ENCODE measurements at places on chromosomes 2 and 18.

DNA sequence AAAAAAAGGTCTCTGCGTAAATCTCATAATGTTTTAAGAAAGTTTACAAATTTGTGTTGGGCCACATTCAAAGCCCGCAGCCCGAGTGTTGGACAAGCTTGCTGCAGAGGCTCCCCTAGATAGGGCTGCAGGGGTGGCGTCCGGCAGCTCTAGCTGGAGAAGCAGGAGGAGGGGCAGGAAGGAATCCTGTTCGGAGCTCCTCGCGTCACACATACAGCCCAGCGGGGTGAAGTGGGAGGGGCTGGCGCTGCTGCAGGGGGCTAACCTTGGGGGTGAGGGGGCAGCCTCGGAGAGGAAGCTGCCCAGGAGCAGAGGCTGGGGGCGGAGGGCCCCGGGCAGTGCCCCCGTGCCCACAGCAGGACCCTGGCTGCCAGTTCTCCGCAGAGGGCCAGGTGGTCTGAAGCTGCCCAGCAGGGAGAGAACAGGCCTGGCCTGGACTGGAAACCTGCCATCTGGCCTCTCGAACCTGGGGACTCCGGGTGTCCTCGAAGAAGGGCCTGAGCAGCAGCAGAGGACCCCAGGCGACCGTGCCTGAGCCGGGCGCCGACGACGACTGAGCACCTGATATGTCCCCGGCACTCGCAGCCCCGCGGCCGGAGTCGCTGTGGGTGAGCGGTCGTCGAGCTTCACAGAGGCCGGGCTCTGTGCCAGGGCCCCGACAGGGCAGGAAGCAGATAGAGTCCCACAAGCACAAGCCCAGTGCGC is 2.6 kb upstream of the GPR35 start:
- peak; percentile 38 for DNase-seq

DNA sequence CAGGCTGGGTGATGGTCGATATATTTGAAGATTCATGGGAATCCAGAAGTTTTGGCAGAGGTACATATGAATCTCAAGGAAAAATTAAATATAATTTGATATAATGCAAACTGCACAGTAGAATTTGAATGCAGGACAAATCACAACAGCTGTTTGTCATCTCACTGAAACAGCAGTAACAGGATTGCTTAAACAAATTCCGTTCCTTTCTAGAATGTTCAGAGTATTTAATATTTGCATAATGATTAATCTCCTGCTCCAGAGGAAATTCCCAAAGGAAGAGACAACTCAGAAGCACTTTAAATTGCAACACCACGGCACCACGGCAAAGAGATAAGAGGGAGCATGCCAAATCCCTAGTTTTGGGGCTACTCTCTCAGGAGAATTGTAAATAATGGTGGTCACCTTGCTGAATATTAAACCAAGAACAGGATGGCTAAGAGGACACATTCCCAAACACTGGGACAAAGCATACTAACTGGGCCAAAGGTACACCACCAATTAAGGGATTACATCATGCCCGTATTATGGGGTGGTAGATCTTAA is 67.8 kb upstream of the MAP4K3 start:
- no peak for DNase-seq

DNA sequence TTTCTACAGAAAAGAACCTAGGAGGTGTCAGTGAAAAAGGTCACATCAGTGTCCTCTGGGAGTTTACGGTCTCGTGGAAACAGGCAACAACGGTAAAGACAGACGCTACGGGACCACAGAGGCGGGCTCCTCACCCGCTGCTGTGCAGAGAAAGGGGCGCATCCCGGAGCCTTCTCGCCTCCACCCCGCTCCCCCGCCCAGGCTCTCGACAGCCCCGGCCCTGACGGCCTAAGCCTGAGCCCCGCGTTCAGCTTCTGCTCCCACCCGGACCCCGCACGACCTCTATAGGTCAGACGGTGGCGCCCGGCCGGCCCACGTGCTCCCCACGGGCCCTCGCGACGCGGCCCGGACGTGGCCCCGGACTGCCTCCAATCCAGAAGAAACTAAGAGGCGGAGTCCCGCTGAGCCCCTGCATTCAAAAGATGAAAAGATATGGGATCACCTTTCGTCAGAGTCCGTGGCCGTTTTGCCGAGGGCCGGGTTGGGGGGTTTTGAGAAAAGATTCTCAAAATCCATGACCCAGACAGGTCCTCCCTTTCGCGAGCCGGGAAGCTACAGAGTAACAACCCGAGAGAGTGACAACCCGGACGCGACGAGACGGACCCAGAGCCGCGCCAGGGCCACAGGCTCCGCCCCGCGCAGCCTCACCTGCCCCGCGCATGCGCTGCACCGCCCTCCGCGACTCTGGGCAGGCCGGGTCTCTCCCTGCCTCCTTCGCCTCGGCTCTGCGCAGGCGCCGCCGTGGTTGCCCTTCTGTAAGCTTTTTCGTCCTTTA is at the start of gene ZC3H8:
Gene ZC3H8 (minus strand): TSS at position 577 of the 775 bp plus-strand sequence. CDS start 61 bp downstream, at position 516.
- peak; percentile 90 for DNase-seq

DNA sequence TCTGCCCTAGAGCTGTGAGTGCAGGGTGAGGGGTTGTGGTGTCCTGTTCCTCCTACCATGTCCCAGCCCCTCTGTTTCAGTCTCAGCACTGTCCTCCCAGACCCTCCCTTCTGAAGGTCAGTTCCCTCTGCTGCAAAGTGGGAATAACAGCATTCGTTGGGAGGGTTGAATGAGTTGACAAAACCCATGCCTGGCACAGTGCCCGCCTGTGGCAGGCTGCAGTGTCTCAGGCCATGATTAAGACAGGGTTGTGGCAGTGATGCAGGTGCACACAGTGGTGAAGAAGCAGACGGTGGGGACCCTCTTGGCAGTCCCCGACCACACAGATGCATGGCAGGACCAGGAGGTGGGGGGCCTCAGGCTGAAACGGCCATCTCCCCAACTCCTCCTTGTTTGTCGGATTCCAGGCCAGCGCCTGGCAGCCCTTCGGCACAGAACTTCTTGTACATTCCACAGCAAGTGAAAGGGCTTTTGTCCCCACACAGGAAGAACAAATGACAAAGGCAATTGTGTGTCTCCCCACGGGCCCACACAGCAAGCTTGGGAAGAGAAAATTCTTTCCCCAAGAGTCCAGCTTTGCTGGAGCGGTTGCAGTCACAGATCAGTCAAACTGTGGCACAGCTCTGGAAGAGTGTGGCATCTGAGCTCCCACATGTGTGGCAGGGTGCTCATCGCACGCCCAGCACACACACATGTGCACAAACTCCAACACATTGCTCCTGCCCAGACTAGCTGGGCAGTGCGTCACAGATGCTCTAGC is 92.0 kb upstream of the MSH2 start:
- DNase-seq: no peak

- DNase-seq: no peak
These were observed 120.0 kb upstream of the MAPRE2 start for GRCh38 chr18:34921226-34921625.

GRCh38 chr2:121596221-121597080 is 52.8 kb downstream of the CLASP1 start:
- peak; percentile 94 for DNase-seq

- DNase-seq: no peak
These were observed 38.5 kb downstream of the SPRED2 start for GRCh38 chr2:65393743-65394422.

DNA sequence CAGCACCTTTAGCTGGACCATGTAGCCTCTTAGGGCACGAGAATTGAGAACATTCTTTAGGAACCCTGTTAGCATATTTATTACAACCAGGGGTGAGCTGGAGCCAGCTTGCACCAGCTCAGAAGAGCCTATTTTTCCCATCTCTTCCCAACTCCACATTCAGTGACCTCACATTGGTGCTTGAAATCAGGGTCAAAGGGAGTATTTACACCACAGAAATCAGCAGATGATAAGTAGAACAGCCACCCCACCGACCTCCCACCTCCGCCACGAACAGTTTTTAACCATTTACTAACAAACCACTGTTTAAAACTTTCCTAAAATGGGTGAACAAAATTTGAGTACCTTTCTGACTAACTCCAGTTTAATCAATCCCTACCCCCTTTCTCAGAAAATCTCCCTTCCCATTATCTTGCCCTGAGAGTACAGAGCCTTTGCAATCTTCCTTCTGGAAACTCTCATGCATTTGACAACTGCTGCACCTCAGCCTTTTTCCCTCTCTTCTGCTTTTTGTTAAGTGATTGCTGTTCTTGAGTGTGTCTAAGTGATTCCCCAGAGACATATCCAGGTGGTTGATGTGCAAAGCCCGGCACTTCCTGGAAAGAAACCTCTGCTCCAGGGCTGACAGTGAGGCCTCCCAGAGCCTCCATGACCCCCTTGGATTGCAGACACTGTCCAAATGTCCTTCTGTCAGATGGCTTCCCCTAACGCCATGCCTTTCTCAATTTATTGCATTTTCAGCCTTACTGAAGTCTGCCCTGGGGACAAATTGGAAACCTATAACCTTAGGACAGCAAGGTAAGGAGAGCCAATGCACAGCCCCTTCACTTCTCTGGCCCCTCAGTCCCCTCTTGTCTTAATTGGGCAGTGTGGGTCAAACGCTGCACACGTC is 389.5 kb upstream of the TNP1 start:
- DNase-seq: no peak

DNA sequence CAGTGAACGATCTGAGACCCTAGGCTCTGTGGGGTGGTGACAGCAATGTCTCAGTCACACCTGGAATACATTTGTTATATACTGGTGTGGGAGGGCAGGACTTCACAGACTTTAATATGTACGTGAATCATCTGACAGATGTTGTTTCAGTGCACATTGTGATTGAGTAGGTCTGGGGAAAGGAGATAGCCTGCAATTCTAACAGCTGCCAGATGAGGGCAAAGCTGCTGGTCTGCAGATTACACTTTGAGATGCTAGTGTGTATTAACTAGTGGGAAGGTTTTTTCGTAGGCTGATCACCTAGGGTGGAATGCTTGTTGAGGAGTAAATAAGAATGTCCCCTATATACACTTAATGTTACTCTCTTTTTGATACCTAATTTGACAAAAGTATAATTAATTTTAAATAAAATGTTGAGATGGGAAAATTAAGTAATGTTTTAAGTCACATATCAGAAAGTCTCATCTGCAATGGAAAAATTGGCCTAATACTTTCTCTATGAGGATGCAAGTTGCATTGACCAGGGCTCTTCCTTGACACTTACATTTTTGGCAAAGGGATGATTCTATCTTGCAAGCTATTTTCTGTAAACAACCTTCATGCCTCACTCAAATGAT is 496.9 kb upstream of the HNMT start:
- peak; percentile 74 for DNase-seq

- peak; percentile 35 for DNase-seq
These were observed 59.8 kb downstream of the GTF2A1L start for GRCh38 chr2:48677450-48677849.

DNA sequence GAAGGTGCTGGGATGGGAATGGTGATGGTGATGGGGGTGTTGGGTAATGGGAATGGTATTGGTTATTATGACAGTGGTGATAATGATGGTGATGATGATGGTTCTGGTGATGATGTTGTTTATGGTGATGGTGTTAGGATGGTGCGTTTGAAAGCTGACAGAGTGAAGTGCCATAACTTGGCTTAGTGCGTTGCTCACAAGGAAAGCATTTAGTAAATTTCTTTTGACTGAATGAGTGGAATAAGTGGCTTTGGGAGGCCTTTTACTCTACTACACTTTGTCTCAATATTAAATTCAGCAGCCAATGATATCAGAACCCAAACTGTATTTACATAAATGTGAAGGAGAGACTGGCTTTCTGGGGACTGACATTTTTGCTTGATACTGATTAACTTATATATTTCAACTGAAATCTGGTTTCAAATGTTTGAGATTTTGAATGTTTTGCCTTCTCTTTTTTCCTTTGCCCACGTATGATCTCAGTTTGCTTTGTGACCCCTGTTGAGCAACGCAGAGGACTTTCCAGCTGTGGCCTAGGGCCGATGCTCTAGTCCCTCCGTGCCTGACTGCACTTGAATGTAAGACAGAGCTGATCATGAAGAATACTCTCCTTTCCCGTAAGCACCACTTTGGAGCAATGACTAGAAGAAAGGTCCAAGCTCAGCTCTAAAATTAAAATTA is 128.5 kb upstream of the SH3BP4 start:
- DNase-seq: no peak

DNA sequence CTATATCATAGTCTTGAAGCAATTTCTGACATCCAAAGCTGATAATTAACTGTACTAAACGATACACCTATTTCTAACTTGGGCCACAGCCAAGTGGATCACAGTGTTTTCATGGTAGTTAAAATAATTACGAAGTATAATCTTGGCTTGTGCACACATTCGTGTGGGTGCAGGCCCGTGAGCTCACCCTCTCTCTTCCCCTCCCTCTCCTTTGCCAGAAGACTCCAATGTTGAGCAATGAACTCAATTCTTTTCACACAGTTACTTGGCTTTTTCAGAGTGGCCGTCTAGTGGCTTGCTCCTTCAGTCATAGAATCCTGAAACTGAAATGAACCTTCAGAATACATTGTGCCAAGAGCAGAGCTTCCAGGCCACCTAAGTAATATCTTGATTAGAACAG is 178.7 kb downstream of the NCKAP5 start:
- DNase-seq: no peak

- DNase-seq: no peak
These were observed 418.8 kb upstream of the NETO1 start for GRCh38 chr18:73286584-73286983.

DNA sequence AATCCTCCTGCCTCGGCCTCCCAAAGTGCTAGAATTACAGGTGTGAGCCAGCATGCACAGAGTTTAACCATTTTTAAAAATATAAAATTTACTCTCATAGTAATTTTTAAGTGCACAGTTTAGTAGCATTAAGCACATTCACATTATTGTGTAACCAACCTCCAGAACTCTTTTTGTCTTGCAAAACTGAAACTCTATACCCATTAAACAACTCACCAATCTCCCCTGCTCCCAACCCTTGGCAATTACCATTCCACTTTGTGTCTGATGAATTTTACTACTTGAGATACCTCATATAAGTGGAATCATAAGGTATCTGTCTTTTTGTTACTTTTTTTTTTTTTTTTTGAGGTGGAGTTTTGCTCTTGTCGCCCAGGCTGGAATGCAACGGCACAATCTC is 112.5 kb downstream of the BMPR2 start:
- DNase-seq: no peak

GRCh38 chr2:65320946-65321345 is 93.3 kb downstream of the ACTR2 start:
- DNase-seq: no peak

- DNase-seq: peak; percentile 51
These were observed 53.5 kb downstream of the COLEC12 start for GRCh38 chr18:446941-447560.

GRCh38 chr2:154243685-154244084 is 372.0 kb downstream of the GALNT13 start:
- DNase-seq: no peak

DNA sequence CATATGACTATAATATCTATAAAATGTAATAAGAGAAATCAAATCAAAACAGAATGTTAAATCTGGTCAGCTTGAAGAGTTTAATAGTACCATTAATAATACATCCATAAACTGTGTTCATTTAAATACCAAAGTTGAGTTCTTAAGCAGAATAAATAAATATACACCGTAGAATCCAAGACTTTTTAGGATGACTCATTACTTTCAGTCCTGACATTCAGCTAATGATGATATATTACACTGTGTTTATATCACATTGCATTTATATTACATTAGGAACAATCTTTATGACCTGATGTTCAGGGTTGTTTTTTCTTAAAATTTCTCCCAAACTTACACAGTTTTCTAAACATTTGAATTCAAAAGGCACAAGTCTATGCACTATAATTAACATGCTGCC is 331.3 kb downstream of the SS18 start:
- DNase-seq: no peak

Data from Kasumi-1 (cell line).